Epithelial cell of esophagus (primary cell): ENCODE measurements at places on chromosomes 1 and 21.

- no peak for DNase-seq
Measured at GRCh38 chr1:156468693-156469345, 31.8 kb downstream of the MEF2D start.

- DNase-seq: no peak
Measured at GRCh38 chr1:29157269-29157601, 24.5 kb downstream of the SRSF4 start.

DNA sequence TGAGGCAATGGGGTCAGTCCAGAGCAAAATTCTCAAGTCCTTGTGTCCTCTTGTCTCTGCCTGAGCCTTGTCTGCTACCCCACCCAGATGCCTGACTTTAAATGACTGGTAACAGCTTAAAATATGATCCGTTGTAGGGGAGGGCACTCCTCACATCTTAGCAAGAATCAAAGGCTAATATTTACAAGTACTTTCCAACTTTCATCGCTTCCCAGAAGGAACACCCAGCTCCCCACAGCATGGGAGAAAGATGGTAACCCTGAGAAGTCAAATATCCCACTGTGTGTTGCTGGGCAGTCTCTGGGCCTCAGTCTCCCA is 5.2 kb downstream of the ECE1 start:
- no peak for DNase-seq

DNA sequence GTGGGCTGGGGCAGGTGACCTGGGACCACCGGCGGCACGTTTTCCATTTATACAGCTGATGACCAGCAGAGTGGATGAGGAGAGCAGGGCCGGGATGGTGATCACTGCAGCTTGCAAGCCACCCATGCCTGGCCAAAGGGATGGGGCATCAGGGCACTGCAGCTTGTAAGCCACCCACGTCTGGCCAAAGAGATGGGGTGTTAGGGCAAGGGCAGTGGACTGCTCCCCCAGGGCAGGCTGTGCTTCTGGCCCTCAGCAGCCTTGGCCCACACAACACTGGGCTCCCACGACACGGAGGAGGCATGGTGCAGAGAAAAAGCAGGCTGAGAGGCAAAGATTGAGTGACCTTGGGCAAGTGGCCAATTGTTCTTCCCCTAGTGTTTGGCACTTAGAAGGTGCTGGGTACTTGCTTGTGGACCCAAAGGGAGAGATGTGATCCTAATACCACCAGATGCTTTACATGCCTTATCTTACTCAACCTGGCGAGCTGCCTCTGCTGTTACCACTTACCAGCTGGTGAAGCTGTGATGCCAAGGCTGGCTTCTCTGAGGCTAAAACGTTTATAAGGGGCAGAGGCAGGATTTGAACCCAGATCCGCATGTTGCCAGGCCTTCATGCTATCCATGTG is 48.3 kb downstream of the TRIM62 start:
- no peak for DNase-seq

DNA sequence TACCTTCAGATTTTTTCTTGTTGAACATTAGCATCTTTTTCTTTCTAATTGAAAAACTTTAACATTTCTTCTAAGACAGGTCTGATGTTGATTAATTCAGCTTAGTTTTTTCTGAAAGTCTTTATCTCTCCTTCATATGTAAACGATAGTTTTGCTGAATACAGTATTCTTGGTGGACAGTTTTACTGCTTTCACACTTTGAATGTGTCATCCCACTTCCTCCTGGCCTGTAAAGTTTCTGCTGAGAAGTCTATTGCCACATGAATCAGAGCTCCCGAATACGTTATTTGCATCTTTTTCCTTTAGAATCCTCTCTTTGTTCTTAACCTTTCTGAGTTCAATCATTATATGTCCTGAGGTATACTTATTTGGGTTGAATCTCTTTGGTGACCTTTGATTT is 344.2 kb downstream of the OLFM3 start:
- DNase-seq: no peak

GRCh38 chr1:35524106-35524505 is 33.1 kb downstream of the KIAA0319L start:
- DNase-seq: peak; percentile 57

DNA sequence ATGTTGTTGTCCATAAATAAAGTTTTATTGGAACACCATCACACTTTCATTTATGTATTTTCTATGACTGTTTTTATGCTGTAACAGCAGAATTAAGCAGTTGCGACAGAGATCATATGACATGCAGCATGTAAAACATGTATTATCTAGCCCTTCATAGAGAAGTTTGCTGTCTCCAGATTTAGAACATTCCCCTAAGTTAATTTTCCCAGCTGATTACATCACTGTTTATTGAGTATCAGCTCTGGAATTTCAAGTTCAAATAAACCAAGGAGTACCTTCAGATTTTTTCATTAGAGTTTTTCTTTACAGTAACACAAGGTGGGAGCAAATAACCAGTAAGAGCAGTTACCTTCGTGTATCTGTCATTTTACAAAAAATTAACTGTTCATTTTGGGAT is 792.8 kb downstream of the USP25 start:
- DNase-seq: peak; percentile 72

- no peak for DNase-seq
Measured at GRCh38 chr1:197343663-197344273, 75.7 kb downstream of the CRB1 start.

DNA sequence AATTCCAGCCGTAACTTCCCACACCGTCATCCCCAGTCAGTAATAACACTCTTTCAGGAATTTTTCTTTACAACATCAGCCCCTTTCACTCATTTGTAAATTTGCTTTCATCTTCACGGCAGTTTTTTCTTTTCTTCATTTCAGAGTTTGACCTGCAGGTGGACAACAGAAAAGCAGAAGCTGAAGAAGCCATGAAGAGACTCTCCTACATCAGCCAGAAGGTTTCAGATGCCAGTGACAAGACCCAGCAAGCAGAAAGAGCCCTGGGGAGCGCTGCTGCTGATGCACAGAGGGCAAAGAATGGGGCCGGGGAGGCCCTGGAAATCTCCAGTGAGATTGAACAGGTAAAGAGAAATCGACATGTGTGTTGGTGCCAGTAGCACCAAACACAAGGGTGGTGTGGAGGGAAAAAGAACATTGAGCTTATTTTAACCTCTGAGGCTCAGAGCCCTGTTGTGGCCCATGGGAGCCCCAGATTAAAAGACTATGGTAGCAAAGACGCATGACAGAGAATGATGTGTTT is 53.2 kb downstream of the LAMC2 start:
- DNase-seq: no peak

- no peak for DNase-seq
Measured at GRCh38 chr1:202214089-202214843, 20.7 kb downstream of the LGR6 start.

DNA sequence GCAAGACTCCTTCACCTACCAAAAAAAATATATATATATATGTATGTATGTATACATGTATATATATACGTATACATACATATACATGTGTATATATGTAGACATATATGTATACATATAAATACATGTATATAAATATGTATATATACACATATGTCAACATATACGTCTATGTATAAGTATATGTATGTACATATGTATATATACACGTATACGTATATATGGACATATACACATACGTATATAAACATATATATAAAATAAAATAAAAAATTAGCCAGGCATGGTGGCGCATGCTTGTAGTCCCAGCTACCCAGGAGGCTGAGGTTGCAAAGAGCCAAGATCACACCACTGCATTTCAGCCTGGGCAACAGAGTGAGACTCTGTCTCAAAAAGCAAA is 31.6 kb downstream of the BRWD1 start:
- no peak for DNase-seq

DNA sequence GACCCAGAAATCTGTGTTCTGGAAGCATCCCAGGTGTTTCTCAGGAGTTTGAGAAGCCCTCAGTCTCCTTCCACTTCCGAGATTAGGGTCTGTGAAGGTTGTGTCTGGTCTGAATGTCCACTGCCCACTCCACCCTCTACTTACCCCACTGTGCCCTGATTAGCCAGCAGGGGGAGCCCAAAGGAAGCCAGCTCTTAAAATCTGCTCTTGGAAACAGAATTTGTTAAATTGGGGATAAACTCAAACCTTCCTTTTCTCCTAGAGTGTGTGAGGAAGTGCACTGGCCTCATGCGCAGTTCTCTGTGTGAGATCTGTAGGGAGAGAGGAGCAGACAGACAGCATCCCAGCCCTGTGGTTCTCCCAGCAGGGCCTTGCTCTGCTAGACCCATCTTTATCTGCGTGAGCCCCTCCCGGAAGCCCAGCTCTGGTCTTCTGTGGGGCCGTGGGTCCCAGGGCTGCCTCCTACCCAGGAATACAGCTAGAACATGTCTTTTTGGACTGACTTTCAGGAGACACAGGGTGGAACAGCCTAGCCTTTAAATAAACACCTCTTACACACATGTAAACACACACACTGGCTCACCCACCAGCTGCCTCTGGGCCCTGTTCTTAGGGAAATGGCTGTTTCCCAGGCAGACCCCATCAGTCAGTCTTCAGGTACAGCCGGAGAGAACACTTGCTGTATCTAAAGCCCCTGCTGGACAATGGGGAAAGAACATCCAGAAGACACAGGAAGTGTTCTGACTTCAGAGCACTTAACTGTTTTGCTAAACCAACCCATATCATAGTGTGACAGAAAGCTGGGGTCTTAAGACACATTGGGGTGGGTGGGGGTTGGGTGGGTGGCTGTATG is 52.2 kb downstream of the SMYD2 start:
- DNase-seq: peak; percentile 47

DNA sequence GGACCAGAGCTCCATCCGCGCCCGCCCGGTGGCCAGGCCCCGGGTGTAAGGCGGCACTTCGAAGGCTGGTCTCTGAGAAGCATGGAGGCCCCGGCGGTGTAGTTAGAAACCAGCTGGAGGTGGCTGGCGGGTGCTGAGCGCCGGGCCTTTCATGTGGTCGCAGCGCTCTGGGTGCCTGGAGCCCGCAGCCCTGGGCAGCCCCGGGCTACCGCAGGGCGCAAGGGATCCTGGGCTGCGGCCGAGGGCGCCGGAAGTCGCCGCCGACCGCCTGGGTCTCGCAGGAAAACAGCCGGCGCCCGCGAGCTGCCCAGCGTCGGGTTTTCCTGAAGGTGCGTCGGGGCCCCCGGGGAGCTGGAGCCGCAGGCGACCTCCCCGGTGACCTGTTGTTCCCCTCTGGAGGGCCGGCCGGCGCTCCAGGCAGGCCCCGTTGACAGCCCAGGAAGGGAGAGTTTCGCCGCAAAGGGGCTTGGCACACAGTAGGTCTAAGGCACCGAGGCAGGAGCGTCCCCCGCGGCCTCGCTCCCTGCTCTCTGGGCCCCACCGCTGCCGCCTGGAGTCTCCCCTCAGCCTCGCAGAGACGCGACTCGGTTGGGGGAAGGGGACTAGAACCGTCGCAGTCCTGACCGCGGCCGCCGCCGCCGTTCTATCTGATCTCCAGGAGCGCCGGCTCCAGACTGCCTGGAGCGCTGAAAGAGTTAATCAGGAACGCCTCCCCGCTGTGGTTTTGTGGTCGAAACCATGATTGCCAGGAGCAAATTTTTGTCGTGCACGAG is 2.7 kb downstream of the GRHL3 start:
- DNase-seq: peak; percentile 97

DNA sequence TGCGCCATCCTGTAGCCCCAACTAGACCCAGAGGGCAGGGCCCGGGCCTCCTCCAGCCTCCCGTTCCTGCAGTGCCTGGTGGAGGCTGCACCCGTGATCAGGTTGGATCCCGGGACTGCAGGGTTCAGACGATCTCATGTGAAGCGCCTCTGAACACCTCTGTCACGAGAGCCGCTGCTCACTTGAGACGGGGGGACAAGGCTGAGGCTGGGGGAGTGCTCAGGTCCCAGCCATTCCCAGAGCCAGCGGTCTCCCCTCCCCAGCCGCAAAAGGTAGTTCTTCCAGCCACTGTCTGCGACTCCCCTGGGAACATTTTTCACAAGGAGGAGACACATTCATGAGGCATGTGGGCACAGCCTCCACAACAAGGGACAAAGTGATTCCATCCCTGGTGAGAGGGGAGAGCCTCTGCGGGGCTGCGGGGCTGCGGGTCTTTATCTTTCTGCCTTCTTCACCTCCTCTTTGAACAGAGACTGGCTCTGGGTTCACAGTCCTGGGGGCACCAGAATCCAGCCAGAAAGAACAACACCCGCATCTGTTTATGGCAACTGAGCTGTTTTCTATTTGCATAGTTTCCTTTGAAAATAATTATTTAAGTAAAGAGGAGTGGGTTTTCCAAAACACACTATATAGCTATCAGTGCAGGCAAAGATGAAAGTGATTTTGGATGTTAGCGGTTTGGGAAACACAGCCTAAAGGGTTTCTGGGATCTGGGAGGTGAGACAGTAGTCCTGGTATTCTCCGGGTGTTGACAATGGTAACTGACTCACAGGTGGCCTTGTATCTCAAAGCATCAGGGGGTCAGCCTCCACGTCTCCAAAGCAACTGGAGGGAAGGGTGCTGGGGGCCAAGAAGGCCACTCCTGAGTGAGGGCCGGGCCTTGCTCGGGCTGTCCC is 13.0 kb upstream of the LDLRAP1 start:
- DNase-seq: no peak

DNA sequence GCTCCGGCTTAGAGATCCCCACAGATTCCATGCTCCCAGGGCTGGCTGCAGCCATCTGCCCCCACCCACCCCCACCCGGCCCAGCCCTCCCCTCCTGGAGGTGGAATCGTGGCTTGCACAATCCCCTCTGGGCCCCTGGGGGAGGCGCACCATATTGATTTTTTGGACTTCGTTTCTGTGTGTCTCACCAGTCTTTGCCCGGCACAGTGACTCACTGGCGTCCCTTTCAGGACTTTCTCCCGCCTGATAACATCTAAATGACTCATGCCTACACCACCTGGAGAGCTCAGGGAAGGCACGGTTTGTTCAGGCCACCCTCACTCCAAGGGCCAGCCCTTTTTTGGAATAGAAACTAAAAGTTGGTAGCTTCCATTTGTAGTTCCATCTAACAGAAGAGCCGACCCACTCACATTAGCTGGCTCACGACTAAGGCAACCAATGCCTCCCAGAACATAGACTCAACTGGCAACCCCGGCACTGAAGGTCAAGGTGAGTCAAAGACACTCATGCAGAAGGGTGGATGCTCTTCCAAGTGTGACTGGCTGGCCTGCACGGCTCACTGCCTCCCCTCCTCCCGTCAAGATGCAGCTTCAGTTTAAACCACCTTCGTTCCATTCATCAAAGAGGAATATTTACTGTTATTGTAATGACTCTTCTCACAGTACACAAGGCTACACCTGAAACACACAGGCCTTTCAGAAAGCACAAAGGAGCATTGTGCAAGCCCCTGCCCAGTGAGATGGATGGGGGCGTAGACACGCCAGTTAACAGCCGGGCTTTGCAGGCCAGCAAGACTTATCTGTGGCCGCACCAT is 18.1 kb upstream of the ETS2 start:
- peak; percentile 96 for DNase-seq

DNA sequence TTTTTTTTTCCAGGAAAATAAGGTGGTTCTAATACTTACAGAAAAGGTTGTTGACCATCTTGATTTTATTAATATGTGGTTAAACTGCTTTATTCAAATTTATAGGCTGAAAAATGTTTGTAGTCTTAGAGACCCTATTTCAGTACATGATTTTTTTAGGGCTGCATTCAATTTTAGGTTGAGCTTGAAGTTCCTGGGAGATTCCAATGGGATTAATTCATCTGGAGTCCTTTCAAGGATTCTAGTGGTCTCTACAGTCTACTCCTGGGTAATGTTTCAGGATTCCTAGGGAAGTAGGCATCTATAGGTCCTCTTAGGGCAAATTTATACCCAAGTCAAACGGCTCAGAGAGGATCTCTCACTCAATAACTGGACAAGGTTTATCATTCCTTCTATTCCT is 126.7 kb downstream of the HMCN1 start:
- DNase-seq: no peak

- no peak for DNase-seq
Measured at GRCh38 chr1:218611916-218612585, 266.9 kb downstream of the TGFB2 start.

GRCh38 chr1:30915491-30916230 is 7.1 kb upstream of the SDC3 start:
- DNase-seq: no peak
